Bronchial epithelial cell (primary cell): ENCODE measurements at places on chromosomes 7 and 10.

DNA sequence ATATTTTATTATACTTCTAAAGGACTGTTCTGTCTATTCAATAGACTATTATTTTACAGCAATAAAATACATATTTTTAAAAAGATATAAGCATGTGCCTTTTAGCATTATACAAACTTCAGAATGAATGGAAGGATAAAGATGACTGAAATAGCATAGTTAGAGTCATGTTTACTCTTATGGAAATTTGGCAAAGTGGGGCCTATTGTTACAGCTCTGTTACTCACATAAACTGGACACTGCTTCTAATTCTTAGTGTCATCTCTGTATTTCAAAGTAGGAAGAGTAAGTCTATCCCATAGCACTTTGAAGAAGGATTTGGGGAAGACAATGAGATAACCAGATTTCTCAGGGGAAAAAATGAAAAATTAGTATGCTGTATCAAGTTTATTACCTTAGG is 168.2 kb downstream of the SKAP2 start:
- DNase-seq: no peak

GRCh38 chr10:110273474-110273873 is 31.2 kb downstream of the SMNDC1 start:
- DNase-seq: peak; percentile 82

DNA sequence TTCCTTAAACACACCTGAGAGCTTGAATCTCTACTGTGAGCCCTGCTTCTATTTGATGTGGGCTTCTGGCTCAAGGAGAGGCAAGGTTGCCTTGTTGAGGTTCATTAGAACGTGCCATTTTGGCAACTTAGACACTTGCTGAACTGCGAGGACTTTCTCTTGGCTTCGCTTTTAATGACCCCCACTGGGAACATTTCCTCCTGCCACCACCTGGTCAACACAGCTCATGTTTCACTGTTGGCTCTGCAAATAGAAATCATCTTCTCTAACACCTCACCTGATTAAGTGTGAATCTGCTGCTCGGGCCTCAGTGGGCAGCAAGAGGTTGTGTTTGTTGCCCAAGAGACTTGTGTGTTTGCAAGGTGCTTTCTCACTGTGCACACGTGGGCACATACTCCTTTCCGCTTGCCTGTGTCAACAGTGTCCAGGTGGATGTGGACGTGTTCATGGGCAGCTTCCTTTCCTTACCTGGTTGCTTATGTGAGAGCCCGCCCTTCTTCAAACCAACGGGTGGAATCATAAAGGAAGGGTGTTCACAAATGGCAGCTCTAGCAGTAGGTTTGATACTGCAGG is 147.0 kb downstream of the NRP1 start:
- no peak for DNase-seq

DNA sequence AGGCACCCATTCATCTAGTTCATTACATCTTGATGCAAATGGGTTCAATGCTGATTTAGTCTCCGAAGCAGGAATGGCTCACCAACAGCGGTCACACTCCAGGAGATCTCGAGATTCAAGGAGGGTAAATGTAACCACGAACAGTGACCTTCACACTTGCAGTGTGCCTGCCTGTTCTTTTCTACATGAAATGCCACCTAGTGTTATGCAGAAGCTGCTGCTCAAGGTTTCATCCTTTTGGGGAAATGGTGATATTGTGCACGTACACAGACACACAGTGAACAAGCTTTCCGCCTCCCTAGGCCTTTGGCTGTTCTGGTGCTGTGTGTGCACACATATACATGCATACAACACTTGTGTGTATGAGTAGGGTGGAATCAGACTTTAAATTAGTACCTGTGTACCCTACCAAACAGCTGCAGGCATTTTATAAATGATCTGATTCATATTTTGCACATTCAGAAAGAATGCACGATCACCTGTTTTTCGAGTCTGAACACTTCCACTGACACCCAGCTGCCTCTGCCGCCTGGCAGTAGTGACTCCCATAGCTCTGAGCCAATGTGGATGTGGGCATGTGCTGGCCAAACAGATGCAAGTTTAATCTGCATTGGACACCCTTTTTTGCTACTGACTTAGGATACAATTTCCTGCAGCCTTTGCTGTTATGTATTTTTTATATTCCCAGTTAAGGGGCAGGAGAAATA is 100.5 kb downstream of the TACC2 start:
- peak; percentile 98 for DNase-seq

DNA sequence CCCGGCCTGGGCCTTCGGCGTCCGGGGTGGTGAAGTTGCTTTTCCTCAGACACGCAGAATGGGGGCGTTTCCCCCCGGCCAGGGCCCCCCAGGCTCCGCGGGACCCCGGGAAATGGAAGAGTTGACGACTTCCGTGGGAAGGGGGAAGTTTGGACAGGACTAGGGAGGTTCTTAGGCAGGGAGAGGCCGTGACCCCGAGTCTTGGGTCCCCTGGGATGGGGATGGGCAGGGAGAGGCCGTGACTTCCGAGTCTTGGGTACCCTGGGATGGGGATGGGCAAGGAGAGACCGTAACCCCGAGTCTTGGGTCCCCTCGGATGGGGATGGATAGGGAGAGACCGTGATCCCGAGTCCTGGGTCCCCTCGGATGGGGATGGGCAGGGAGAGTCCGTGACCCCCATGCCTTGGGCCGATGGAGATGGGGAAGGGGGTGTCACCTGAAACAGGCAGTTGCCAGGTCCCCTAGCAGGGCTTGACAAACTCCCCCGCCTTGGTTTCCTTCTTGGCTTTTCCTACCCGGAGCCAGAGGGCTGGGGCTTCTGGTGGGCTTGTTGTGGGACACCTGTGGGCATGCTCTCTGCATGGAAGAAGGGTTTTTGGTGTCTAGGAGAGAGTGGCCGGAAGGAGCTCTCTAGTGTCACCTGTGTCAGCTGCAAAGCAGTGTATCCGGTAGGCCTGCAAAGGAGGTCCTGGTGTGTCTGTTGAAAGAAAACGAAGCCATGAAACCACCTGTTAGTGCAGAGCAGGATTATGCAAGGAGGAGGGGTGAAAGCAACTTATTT is 1.1 kb downstream of the TRRAP start:
- DNase-seq: peak; percentile 35

GRCh38 chr10:114713525-114714090 is 55.5 kb upstream of the ABLIM1 start:
- DNase-seq: no peak

- no peak for DNase-seq
Observed at GRCh38 chr10:57336341-57336740, 931.4 kb downstream of the IPMK start.

- no peak for DNase-seq
Observed at GRCh38 chr10:10772411-10772810, 245.3 kb upstream of the CELF2 start.

GRCh38 chr7:12951397-12951801 is 264.0 kb downstream of the ARL4A start:
- DNase-seq: peak; percentile 89

DNA sequence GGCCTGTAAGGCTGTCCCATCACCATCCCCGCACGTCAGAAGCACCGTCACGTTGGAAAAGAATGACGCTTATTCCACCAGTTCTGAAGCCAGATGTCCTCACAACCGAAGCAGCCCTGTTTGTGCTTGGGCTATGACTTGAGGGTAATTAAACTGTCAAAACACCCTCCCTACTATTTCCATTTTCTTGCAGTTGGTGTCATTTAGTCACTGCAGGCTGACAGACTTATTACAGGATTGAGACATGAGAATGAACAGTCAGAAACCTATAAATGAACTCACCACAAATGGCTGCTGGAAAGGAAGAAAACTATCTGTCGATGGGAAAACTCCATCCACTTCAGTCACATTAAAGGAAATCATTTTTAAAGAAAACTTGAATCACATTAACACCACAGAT is 85.3 kb downstream of the VOPP1 start:
- no peak for DNase-seq

DNA sequence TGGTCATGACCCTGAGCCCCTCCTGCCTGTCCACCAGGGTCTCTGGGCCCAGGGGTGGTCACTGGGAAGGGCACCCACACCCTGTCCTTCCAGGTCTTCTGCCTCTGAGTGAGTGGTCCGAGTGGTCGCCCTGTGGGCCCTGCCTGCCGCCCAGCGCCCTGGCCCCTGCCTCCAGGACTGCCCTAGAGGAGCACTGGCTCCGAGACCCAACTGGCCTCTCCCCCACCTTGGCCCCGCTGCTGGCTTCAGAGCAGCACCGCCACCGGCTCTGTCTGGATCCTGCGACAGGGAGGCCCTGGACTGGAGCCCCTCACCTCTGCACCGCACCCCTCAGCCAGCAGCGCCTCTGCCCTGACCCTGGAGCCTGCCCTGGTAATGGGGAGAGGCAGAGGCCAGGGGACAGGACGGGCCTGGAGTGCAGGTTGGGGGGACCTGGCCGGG is 13.9 kb upstream of the ZNF862 start:
- no peak for DNase-seq

GRCh38 chr10:69809318-69809717 is 7.6 kb downstream of the COL13A1 start:
- DNase-seq: no peak

DNA sequence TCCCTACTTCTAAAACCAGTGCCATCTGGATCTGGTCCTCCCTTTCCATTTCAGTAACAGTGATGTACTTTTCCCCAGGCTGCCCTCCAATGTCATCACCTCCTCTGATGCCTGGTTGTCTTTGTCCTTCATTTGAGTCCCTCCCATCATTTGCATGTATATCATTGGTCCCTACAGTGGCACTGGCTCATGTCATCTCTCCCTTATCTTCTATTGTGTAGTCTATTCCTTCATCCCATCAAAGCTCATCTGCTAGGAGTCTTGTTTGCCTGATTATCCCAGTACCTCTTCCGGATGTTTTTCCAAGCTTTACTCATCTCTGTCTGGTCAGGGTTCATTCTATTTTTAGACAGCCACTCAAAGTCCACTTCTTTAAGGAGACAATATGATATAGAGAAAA is 292.9 kb upstream of the BMPER start:
- DNase-seq: no peak

- DNase-seq: no peak
Observed at GRCh38 chr10:131811630-131812403, 89.0 kb upstream of the PPP2R2D start.

DNA sequence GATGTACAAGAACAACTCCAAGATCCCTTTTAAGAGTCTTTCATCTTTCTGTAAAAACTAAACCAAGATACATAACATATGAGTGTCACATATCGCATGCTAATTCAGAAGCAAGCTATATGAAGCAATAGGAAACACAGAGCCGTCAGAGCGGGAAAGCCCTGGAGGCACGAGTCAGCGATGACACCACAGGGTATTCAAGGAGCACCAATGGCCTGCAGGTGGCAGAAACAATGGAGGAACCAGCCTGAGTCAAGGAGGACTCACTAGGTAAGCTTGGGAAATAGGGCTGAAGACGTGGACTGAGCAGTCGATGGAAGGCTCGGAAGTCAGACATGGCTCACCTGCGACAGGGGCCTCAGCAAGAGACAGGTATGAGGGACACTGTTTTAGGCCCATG is 214.4 kb downstream of the FAM107B start:
- DNase-seq: peak; percentile 99

- peak; percentile 32 for DNase-seq
Observed at GRCh38 chr10:50501924-50502452, 121.8 kb downstream of the SGMS1 start.

GRCh38 chr10:98414578-98414931 is 427 bp downstream of the PYROXD2 start:
- DNase-seq: no peak

GRCh38 chr7:157423348-157423747 is 86.5 kb downstream of the DNAJB6 start:
- DNase-seq: no peak

DNA sequence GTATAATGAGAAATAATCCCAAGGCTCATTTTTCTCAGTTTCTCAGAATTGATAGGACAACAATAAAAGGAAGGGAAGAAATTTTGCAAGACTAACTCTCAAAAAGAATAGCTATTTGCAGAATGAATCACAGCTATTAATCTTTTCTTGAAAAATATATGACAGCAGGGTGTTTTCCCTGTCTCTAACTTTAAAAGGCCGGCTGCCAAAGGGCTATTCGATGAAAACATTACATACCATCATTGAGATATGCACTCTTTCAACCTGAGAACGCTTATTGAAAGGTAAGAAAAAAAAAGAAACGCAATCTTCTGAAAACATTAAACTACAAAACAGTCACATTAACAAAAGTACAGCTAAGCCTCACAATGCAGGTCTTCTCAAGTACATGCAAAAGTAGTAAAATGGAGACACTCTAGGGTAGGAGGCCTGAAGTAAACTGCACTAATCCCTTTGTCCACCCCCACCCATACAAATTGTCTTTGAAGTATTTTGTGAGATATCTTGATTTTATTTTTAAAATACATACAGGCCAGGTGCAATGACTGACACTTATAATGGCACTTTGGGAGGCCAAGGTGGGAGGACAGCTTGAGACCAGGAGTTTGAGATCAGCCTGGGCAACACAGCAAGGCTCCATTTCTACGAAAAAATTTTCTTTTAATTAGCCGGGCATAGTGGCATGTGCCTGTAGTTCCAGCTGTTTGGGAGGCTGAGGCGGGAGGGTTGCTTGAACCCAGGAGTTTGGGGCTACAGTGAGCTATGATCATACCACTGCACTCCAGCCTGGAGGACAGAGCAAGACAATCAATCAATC is 83.0 kb downstream of the PARD3 start:
- peak; percentile 81 for DNase-seq

- DNase-seq: peak; percentile 8
Observed at GRCh38 chr7:6160191-6160623, 112.2 kb downstream of the CYTH3 start.

DNA sequence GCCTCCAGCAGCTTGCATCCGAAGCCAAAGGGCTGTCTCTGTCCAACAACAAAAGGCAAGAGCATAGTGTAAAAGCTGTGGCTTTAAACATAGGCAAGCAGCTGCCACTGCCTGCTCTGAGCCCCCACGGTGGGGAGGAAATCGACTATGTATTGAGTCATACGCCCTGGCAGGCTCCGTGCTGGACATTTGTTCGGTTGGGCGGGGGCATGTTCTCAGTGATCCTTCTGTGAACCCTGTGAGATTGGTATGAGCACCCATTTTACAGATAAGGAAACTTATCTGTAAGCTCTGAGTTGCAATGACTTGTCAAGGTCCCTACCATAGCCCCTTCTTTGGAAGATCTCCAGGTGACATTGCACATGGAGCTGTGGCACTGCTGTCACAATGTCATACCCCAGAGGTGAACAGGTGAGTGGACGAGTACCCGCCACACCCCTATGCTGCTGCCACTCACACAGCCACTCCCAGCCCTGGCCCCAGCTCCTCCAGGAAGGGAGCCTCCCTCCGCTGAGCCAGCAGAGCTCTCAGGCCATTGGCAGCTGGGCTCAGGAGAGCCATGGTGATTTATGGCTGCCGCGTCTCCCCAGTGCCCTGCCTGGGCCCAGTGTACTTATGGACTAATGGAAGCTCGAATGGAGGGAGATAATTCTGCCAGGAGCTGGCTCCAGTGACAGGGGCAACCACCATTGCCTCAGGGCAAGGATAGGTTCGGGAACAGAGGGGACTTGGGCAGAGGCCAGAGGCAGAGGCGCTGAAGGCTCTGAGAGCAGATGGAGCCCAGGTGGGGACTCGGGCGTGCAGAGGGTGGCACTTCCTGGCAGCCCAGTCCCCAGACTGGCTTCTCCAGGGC is 43.7 kb downstream of the UNC5B start:
- DNase-seq: peak; percentile 72

DNA sequence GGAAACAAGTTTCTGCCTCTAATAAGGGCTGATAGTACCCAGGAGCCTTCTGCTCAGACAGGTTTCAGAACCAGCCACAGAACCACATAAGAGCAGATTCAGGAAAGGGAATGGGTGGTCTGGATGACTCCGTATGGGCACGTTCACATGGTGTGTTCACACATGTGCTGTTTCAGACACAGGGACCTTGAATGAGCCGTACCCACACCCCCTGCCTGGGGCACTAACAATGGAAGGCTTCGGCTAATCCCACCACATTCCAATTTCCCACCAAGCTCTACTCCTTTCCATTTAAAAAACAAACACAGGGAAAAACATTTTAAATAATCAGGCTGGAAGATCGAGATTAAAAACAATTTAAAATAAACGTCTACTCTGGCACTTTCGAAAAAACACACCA is 217.3 kb downstream of the GRID1 start:
- DNase-seq: no peak
